Caudate nucleus (tissue), 63 donors: ENCODE measurements at places on chromosomes 2 and 18.

- DNase-seq: no peak
Observed at GRCh38 chr2:157894694-157895435, 18.7 kb upstream of the ACVR1 start.

DNA sequence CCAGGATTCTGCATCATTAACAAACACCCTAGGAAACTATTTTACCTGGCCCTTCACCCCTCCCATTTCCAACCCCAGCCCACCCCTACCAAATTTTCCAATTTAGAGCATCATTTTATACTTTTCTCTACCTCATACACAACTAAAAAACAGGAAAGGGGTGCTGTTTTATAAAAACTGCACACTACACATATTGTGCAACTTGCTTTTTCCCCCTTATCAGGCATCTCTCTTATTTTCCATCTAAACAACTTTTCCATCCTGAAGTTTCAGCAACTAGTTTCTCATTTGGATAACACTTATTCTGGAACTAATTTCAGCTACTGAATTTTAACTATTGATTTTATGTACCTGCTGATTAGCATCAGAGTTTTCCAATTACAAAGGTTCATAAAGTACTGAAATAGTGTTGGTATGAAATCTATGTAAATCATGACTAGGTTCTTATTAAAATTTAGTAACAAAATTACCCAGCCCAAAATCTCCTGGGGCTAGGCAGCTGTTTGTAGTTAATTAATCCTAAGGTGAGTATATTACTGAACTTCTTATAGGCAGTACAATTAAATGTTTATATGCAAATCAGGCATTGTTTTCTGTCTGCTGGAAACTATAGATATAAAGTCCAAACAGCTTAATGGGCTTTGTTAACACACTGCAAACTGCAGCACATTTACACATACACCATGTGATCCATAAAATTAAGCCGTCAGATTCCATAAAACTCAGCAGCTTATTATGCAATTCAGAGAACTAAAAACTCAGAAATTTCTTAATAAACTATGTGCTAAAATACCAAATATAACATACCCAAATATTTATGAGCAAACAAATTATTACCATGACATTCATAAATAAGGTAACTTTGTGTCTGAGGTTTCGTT lies 7.9 kb downstream of the SF3B1 start:
- no peak for DNase-seq

DNA sequence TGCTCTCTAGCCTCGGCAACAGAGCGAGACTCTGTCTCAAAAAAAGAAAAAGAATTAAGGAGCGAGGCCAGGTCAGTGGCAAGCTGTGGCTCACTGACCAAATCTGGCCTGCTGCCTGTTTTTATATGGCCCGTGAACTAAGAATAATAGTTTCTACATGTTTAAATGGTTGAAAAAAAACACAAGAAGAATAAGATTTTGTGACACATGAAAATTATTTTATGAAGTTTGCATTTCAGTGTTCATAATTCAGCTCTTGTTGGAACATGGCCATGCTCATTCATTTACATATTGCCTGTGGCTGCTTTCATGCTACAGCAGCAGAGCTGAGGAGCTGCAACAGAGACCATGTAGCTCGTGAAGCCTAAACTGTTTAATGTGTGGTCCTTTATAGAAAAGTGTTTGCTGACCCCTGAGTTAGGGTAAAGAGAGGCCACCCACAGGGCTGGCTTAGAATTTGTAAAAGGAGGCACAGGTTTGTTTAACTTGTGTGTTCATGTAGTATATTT lies 59.5 kb downstream of the MFSD6 start:
- no peak for DNase-seq

DNA sequence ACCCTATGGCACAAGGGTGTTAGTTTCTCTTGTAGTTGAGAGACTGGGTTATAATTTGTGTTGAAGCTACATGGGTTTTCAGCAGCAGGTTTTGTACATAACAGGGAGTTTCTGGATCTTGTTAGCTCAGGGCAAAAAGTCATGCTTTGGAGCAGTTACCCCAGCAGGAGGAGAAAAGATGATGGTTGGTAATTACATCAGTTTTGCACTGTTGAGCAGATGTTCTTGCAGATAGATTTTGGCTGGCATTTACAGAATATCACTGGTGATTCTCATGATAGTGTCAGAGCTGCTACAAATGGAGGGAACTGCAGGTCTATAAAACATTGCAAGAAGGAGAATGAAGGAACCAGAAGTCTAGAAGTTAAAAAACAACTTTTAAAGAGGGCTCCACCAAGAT lies 215.2 kb upstream of the ATP5MC3 start:
- DNase-seq: no peak

- no peak for DNase-seq
Observed at GRCh38 chr2:60364491-60364890, 189.0 kb downstream of the BCL11A start.

DNA sequence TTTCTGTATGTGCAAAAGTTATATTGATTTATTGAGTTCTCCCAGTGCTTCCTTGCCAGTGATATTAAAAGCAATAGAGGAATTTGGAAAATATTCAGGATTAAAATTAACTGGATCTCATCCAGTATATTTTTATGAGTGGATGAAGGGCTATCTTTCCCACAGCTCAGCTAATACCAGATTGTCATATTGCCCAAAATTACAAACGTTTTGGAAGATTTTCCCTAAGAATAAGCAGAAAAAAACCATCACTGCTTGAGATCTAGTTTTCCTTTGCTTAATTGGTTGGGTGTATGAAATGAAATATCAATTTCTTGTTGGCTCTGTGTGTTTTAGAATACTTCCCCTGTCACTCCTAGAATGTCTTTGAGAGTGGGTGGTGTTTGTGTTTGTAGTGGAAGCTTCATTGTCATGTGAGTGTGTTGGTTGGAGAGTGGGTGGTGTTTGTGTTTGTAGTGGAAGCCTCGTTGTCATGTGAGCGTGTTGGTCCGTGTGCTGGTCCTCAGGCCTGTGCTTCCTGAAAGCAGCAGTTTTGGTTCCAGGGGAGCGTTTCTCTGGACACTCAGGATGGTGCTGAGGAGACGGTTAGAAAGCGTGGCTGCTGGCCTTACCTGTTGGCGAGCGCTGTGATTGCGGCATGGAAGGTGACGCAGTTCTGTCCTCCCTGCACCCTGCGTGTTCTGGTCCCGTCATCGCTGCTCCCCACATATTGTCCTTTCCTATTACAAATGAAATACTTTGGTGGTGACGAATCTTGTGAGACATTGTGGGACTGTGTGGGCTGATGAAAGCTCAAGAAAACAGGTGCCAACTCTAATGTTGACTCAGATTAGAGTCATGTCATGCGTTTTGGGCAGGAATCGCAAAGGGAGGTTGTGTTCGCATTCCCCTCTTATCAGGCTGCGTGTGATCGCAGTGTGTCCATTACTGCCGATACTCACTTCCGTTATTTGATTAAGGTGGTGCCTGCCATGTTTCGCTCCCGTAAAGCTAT lies 12.4 kb downstream of the ASB1 start:
- no peak for DNase-seq

DNA sequence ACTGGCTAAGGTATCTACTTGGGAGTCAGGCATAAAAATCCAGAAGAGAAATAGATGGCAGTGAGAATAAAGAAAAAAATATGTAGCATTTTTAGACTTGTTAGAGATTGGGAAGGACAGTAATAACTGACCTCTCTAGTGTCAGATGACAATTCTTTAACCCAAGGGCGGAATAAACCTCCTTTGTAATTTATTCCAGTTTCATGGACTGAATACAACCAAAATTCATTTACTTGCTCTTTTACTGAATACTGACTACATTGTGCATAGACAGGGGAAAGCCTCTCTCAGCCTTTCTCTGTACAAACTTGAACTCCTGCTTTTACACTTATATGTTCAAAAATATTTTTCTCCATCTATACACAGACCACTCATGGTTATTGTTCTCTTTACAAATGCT lies 475.3 kb upstream of the RAB12 start:
- DNase-seq: no peak

- no peak for DNase-seq
Observed at GRCh38 chr2:122749405-122749804, 994.0 kb downstream of the TSN start.

DNA sequence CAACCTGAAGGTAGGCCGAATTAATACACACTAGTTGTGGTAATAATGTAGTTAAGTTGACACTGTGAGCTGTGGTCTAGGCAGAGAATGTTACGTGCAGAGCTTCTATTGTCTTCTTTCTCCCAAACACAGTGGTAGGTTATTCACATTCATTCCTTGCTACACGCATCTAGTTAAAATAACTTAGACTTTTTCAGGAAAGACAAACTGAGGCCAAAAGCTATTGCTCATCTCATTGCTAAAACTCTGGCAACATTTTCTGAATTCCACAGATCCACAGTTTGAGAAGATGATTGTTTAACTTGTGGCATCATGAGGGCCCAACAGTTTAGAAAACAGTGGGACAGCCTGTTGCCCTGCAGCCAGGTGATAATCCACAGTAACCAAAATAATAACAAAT lies 850.4 kb upstream of the FSHR start:
- no peak for DNase-seq

DNA sequence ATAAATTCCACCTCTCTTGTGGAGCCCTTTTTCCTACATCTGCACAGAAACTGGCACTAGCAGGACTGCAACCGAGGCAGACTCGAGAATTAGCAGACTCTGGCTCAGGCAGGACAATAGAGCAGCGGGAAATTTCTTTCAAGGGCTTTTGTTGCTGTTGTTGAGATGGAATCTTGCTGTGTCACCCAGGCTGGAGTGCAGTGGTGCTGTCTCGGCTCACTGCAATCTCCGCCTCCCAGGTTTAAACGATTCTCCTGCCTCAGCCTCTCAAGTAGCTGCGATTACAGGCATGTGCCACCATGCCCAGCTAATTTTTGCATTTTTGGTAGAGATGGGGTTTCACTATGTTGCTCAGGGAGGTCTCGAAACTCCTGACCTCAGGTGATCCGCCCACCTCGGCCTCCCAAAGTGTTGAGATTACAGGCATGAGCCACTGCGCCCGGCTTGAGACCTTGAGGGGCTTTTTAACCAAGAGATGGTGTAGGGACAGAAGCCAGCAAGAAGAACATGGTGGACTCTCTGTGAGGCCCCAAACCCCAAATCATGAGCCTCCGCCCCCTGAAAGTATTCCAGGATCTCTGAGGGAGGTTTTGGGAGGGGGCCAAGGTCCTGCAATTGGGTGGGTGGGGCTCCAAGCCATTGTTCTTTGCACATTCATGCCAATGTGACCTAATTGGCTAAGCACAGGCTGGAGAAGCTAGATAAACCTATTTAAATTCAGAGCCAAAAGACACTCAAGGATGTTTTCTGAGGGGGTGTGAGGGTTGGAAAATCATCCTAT lies 68.4 kb upstream of the MSH2 start:
- no peak for DNase-seq

- DNase-seq: no peak
Observed at GRCh38 chr2:163733301-163733938, 2.4 kb downstream of the FIGN start.

GRCh38 chr18:79026491-79026890 lies 42.7 kb upstream of the ATP9B start:
- DNase-seq: no peak

GRCh38 chr2:127584516-127585033 lies 49.1 kb downstream of the MYO7B start:
- no peak for DNase-seq

DNA sequence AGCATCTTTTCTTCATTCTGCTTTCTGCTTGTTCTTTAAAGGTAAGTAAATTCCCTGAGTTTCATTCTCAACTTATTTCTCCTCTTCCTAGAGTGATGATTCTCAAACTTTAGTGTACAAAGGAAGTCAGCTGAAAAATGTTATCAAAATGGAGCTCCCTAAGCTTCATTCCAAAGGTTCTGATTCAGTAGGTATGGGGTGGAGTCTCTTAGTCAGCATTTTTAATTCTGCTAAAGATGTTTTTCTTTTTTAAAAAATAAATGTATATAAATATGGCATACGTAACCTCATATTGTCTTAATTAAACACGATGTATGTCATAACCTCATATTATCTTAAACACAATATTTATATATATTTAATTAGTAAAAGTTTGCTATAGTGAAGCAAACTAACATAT lies 3.1 kb upstream of the CSRNP3 start:
- no peak for DNase-seq
